ENCODE measurements at places on chromosomes 3 and 15.

DNA sequence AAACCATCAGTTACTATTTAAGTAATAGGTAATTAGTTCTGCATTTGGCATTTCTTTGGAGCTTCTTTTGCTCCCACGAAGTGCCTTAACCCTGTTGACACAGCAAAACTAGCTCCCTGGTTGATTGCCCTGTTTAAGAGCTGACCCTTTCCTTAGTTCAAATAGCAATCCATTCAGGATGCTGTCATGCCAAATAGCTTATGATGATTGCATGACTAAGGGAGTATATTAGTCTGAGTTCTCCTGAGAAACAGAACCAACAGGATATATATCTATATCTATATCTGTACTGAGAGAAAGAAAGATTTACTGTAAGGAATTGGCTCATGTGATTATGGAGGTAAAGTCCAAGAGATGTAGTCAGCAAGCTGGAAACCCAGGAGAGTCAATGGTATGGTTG is 50.3 kb upstream of the SPRED1 start:
- DNase-seq: no peak

GRCh38 chr3:172746475-172746874 is 4.1 kb upstream of the ECT2 start:
- no peak for DNase-seq

DNA sequence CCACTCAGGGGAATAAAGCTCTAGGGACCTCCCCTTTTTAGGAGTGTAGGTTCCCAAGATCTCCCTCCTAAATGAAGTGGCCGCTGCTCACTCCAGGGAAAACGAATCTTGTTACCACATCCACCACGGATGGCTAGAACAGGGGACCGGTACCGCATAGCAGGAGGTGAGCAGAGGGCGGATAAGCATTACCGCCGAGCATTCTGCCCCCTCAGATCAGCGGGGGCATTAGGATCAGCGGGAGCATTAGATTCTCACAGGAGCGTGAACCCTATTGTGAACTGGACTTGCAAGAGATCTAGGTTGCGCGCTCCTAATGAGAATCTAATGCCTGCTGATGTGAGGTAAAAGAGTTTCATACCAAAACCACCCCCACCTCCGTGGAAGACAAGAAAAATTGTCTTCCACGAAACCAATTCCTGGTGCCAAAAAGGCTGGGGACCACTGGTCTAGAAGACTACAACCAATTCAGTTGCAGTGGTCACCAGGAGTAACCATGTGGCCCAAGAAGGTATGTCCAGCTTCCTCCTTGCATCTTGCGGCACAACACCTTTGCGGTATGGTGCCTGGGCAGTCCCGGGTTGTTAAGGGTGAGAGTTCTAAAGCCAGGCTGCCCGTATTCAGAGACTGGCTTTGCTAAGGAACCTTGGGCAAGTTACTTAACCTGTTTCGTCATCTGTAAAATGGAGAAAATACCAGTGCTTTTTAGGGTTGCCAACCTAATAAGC is 1.1 kb upstream of the SS18L2 start:
- DNase-seq: no peak

DNA sequence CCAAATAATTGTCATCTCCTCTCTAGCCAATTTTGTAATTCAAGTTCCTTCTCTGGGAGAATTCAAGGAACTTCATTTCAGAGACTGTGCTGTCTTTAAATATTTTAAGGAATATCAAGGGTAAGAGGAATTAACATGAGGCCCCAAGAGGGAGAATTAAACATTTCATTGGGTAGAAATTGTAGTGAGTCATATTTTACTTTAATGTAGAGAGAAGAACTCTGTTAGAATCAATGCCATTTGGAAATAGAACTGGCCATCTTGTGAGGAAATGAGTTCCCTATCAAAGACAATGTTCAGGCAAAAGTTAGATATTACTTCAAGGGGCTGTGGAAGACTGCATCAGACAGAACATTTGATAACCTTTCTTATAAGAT is 43.5 kb upstream of the TP63 start:
- no peak for DNase-seq

DNA sequence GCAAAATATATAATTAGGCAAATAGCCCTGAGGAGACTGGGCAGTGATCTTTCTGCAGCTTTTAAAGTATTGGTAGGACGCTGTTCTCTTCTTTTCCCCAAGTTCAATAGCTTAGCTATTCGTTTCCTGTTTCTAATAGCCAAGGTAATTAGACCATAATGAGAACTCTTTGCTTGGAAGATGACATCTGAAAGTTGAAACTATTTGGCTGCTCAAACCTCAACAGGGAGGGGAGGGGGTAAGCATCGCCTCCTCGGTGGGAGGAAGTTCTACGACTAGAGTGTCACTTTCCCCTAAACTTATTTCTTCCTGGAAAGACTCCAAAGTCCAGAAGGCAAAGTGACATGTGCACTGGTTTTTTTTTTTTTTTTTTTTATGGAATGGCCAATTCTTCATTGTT is 22.8 kb upstream of the ALDH1A3 start:
- DNase-seq: peak; percentile 11

DNA sequence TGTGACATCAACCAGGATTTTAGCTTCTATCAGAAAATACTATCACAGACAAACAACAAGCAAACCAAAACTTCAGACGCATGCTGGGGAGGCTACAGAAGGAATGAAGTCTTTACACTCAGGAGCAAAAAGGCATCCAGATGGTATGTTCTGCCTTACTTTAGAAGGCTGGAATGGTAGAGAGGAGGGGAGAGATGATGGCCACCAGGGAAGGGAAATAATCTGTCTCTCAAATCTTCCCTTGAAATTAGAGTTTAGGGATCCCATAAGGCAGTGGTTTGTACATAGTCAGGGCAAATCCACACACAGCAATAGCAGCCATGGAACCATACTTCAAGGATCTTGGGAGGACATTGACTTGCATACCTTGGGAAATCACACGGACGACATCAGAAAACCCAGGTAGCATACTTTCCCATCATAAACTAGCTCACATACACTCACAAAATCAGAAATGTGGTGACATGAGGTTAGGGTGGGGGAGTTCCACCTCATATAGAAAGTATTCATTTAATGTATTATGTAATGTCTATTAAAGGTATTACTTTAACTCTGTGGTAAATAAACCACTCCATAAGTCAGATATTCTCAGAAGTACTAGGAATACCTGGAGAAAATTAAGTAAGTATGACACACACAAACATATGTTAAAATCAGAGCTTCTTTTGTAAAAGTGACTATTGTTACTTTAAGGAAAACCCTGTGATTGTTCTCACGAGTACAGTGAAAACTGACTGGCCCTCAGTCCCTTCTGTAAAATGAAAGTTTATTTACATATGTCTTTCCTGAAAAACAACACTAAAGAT is 9.4 kb downstream of the BTLA start:
- DNase-seq: no peak

GRCh38 chr3:32436816-32437189 is 45.1 kb downstream of the CMTM7 start:
- no peak for DNase-seq

DNA sequence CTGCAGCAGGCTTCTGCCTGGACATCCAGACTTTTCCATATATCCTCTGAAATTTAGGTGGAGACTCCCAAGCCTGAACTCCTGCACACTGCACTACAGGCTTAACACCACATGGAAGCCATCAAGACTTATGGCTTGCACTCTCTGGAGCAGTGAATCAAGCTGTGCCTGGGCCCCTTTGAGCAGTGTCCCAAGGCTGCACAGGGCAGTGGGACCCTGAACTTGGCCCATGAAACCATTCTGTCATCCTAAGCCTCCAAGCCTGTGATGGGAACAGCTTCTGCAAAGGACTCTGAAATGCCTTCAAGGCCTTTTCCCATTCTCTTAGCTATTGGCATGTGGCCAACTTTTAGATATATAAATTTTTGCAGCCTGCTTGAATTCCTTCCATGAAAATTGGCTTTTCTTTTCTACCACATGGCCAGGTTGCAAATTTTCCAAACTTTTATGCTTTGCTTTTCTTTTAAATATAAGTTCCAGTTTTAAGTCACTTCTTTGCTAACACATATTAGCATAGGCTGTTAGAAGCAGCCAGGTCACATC is 257.8 kb upstream of the DCBLD2 start:
- DNase-seq: no peak

DNA sequence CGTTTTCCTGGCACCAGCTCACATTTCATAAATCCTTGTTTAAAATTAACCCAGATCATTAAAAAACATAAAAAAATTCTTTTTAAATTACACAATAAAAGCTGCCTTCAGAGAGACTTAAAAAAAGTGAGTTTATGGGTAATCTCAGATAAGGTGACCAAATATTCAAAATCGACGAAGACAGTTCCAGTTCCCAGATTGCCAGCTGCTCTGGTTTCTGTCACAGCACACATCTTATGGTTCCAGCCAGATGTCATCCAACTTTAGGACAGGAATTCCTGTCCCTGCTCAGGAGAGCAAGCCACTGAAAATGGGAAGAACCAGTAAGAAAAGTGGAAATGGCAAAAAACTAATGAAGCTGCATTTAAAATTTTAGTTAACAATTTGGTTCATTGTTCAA is 15.8 kb upstream of the ZNF770 start:
- no peak for DNase-seq

GRCh38 chr15:85412066-85412465 is 31.7 kb downstream of the AKAP13 start:
- no peak for DNase-seq

DNA sequence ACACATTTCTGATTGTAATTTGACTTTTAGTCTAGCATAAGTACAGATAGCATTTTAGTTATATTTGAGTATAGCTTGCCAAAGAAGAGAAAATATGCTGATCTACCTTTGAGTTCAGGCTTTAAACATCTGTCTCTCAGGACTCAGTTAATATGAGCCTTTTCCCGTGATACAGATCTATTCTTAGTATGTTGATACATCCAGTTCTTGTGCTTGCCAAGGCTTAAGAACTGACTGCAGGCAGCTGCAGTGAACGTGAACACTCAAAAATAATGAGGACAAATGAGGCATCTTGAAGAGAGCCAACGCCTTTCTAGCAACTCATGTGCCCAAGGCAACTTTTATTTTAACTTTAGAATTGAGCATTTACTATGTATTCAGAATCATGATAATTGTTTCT is 325.5 kb downstream of the SI start:
- DNase-seq: no peak

GRCh38 chr3:47661121-47661752 is 82.6 kb upstream of the CSPG5 start:
- no peak for DNase-seq

- no peak for DNase-seq
Observed at GRCh38 chr3:143831994-143832393, 16.3 kb downstream of the SLC9A9 start.

DNA sequence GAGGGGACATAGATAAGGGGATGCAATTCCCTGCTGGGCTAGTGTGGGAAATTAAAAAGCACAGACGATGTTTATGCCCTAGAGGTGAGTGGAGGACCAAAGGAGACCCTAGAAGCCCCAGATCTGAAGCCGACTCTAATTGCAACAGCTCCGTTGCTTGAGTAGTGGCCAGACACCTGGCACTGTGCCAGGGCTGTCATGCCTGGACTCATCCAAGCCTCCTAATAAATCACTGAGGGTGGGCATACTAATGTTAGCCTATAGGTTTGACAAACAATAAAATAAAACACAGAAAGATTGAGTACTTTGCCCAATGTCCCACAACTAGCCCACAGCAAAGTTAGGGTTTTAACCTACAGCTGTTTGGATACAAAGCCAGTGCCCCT is 25.4 kb upstream of the MRPS22 start:
- DNase-seq: no peak

GRCh38 chr3:33437556-33438283 is 2.5 kb downstream of the UBP1 start:
- no peak for DNase-seq

GRCh38 chr3:42509111-42509510 is 6.7 kb downstream of the VIPR1 start:
- peak; percentile 15 for DNase-seq

GRCh38 chr3:48286308-48286707 is 45.4 kb downstream of the ZNF589 start:
- DNase-seq: no peak

DNA sequence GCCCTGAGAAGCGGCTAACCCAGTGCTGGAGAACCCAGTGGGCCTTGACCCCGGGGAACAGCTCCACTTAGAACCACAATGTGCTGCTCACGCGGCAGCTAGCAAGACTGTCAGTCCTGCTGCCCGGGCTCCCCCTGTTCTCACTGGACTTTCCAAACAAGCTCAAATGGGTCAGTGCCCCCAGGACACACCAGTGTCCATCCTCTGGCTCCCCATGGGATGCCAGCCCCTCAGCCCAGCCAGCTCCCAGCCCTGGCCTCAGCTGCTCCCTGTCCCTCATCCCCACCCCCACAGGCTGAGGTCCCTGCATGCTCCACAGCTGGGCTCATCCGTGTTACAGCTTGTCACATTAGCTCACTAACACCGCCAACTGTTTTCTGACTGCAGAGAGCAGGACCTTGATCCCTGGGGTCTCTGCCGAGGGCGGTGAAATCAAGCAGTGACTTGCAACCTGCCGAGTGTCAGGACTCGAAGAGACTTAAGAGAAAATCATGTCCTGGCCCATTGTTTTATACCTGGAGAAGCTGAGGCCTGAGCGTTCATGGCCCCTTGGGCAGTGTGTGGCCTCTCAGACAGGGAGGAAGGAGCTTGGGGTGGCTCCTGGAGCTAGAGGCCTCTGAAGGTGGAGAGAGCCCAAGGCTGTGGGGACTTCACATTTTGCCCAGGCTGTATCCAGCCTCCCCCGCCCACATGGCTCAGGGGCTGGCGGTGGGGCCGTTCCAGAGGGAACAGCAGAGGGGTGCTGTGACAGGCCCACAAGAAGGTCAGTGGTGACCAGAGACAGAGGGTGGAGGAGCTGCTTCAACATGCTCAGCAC is 157.5 kb downstream of the MEGF11 start:
- DNase-seq: peak; percentile 69

GRCh38 chr15:91917686-91918360 is 64.3 kb downstream of the SLCO3A1 start:
- no peak for DNase-seq

DNA sequence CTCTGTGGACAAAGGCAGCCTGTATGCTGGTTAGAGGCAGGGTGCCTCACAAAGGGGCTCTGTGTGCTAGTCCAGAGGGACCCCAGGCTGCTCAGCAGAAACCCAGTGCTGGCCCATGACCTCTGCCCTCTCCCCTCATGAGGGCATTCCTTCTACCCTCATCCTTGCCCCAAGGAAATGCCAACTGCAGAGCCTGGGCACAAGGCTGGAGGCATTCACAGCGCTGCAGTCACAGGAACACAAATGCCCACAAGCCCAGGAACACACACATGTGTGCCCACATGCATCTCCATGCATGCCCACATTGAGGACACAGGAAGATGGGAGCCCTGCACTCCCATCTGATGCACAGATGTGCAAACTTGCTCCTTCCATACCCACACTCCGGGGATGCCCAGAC is 3.8 kb downstream of the INKA1 start:
- DNase-seq: no peak

- no peak for DNase-seq
Observed at GRCh38 chr3:193906849-193907410, 229.0 kb upstream of the HES1 start.

GRCh38 chr3:193948459-193948858 is 187.5 kb upstream of the HES1 start:
- no peak for DNase-seq
